ENCODE measurements at places on chromosomes 12 and 14.

- no peak for DNase-seq
Observed at GRCh38 chr14:91149462-91149861, 35.6 kb downstream of the DGLUCY start.

- no peak for DNase-seq
Observed at GRCh38 chr14:66413901-66414300, 72.3 kb upstream of the CCDC196 start.

DNA sequence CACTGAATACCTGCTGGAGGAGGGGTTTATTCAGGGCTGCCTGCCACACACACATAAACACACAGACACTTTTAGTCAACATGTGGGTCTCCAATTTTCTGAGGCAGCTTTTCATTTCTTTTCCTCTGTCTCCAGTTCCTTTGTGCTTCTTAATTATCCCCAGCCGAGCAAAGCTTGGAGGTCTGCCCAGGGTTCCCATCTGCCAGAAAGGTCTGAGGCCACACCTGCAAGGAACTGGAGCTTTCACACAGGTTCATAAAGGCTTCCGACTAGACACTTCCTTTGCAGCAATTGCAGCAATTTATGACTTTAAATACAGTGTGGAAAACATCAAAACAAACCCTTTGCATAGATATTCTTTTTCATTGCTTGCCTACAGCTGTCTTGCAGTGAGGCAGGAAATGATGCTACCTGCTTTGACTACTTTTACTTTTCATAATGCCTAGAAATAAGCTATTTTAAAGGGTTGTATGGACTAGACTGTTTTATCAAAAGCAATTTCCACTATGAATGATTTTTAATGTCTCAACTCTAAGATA lies 1318.9 kb downstream of the AACS start:
- DNase-seq, result no peak

DNA sequence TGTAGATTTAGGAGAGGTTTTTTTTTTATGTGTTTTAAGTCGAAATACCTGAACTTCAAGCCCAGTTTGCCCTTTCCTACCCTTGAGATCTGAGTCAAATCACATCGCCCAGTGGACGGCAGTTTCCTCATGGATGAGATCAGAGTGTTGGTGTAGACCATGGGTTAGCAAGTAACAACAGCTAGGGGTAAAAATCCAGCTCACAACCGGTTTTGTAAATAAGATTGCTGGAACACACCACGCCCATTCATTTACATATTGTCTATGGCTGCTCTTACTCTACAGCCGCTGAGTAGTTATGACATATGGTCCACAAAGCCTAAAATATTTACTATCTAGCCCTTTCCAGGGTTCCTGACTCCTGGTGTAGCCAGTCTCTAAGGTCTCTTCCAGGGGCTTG lies 158.5 kb upstream of the PLEKHG7 start:
- no peak for DNase-seq

DNA sequence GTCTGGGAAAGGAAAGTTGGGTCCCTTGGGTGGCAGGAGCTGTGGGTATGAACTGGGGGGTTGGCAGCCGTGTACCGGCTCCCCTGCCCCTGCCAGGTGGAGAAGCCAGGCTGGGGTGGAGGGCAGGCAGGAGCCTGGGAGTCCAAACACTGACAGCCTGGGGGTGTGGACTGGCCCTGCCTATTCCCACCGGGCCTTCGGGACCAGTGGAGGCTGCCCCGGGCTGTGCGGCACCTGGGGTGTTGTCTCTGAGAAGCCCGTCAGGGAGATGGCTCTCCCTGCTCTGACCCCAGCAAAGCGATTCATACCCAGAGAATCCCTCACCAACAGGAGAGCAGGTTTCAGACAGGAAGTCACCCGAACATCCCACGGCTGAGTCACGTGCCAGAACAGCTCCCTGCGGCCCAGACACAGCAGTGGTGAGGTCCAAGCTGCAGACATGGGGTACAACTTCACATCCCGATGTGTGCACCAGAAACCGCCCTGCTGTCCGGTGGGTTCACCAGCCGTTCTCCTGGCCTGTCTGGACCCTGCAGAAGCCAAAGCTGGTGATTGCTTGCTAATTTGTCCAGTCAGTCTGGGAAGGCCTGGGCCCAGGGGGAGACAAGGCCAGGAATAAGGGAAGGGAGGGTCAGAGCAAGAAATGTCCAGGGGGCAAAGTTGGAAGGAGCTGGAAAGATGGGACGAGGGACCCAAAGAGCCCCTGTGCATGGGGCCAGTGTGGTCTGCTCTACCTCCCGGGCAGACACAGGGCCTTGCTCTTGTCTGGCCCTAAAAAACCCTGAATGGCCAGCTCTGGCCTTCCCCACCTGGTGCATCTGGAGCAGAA lies 2.1 kb upstream of the GPR132 start:
- DNase-seq, result no peak

GRCh38 chr14:90941706-90942105 lies 118.7 kb downstream of the RPS6KA5 start:
- DNase-seq, result no peak

DNA sequence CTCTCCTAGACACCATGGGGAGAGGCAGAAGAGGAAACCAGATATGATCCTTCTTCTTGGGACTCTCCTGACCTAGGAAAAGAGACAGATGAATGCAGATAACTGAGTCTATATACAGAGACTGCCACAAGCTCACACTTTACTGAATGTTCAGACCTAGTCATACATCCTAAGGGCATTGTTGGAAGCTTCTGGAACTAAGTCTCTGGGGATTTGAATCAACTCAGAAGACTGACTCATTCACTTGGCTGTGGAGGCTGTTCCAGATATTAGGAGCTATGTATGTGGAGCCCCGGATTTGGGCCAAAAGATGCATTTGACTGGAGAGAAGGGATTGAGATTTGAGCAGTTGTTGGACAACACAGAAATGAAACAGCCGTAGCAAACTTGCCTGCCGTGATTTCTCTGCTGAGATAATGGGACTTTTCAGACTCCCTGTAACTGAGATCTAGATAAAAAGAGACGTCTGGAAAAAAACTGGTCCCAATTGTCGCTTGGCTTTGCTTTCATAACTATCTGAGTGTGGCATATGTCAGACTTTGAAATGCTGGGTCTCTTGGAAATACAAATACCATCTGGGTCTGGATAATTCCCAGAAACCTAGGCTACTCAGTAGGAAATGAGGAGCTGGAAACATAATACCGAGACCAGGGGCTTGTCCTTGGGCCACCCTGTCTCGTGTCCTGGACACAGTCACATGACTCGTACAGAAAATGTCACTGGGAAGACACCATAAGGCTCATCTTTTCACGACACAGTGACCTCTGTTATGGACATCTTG lies 396.8 kb downstream of the NUAK1 start:
- DNase-seq, result no peak

DNA sequence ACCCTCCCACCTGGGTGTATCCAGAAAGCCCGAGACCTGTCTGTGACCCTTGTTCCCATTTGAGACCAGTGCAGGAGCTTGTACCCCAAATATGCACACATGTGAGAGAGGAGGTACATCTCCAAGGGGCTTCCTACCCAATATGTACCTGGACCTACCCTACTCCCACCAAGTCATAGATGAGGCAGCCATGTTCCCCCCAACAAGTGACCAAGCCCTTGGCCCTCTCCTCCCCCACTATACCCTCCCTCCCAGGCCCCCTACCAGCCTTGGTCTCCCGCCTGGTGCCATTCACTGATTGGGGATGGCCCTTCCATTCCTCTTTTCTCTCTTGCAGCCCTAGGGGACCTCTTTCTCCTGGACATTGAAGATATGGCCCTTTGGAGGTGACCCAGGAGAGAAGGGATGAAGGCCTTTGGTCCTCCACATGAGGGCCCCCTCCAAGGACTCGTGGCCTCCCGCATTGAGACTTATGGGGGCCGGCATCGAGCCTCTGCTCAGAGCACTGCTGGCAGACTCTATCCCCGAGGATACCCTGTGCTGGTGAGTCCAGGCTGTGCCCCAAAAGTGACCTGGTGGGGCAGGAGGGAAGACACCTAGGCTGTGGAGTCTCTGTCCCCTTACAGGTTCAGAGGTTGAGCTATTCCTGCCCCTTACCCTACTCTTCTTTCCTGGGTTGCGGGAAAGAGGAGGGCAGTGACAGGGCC lies 1.5 kb downstream of the PLEKHG6 start:
- no peak for DNase-seq

GRCh38 chr12:123080634-123081033 lies 70.3 kb downstream of the PITPNM2 start:
- no peak for DNase-seq

- no peak for DNase-seq
Observed at GRCh38 chr12:6092784-6093722, 31.4 kb downstream of the VWF start.

- DNase-seq, result no peak
Observed at GRCh38 chr12:54154681-54155186, 34.1 kb downstream of the SMUG1 start.

GRCh38 chr12:125944446-125944845 lies 879.2 kb downstream of the AACS start:
- DNase-seq, result no peak

DNA sequence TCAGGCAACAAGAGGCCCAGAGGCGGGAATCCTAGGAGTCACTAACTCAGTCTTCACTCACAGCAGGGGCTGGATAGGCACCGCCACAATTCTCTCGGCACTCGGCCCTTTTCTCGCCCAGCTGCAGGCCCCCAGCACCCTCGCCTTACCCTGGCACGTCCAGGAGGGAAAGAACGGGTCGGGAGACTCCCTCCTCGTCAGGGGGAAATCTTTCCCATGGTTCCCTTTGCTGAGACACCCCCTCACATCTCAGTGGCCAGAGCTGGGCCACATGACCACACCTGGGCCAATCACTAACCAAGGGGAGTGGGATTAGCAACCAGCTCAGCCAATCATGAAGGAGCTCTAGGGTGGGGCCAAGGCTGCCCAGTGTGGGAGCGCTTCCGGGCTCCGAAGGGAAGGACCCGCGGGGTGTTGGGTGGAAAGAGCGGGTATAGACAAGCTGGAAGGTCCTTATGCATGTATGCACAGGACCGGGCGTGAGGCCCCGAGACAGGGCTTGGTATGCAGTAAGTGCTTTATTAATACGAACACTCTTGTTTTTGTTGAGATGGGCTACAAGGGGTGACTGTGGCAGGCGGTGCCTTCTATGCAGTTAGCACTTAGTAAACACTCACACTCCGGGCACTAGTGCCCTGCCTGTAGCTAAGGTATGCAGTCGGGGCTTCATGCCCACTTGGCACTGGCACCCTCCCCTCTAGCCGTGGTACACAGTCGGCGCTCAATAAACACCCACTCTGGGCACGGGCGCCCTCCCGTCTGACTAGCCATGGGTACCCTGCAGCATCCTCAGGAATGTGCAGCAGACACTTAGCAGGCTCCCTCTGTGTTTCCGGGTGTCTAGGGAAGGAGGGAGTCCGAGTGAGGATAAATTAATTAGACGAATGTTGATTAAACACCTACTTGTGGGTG lies 40.3 kb downstream of the ADGRD1 start:
- no peak for DNase-seq

- DNase-seq, result no peak
Observed at GRCh38 chr12:124538194-124539082, 29.0 kb downstream of the NCOR2 start.

GRCh38 chr12:709455-710020 lies 42.8 kb upstream of the WNK1 start:
- DNase-seq, result no peak
